ENCODE measurements at places on chromosomes 3 and 15.

GRCh38 chr3:80113331-80113730 lies 345.5 kb upstream of the ROBO1 start:
- DNase-seq: no peak

GRCh38 chr3:195717416-195717815 lies 3.4 kb upstream of the MUC20 start:
- DNase-seq: no peak

GRCh38 chr15:99416191-99417188 lies 149.3 kb upstream of the MEF2A start:
- DNase-seq: no peak

GRCh38 chr3:7897655-7898054 lies 604.0 kb upstream of the LMCD1 start:
- DNase-seq: no peak

DNA sequence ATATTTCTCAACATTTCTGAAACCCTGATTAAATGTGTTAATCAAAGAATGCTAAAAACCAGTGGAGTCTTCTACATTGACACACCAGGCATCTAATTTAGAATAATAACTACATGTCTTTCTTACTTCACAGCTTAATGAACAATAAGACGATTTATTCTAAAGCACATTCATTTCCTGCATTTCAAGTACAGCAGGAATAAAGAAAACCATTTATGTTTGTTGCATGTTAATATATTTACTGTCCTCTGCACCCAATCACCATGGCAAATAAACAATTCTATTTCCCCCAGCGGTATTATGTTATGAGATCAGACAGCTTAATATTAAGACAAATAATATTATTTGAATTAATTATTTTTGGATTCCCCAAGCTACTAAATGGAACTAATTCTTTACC lies 1336.3 kb upstream of the CADM2 start:
- DNase-seq: no peak

GRCh38 chr3:108130701-108131474 lies 40.1 kb upstream of the CD47 start:
- DNase-seq: no peak

- DNase-seq: no peak
Observed at GRCh38 chr3:197392961-197393360, 94.5 kb upstream of the DLG1 start.

DNA sequence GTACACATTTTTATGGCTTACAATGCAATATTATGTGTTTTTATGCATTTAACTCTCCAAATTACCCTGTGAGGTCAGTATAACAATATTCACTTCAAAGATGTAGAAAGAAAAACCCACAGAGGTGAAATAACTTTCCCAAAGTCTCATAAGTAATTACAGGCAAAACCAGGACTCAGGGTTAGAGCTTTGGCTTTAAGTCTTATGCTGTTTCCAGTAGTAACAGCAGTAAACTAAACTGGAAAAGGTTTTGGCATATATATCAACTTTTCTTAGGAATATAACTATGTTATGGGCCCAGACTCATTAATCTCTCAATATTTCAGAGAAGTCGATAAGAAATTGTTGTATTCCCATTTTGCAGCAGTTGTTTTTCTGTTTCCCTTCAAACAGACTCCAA lies 206.3 kb upstream of the KCNMB2 start:
- no peak for DNase-seq

DNA sequence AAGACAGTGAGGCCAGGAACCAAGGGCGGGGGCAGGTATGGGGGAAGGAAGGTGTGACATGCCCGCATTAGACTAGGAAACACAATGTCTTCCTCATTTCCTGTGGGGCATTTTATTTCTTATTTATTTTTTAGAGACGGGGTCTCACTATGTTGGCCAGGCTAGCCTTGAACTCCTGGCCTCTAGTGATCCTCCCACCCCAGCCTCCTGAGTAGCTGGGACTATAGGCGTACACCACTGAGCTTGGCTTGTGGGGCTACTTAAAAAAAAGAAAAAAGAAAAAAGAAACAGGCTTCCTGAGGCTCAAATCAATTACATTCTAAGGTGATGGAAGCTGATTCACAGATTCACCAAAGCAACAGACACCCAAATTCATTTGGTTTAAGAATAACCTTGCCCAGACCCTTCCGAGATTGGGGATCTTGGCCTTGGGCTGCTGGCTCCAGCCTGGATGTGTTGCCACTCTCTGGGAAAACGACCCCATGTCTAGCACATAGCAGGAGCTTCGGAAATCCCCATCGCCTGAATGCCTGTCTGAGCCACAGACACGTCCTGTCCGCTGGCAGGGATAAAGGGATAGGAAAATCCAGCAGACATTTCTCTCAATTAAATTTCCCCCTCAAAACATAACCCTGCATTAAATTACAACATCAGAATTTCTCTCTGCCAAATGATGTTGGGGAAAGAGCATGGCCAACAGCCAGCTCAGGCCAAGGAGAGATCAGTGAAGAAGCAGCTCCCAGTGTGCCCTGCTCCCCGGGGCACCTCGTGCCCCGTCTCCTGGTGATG lies 13.0 kb downstream of the CPN2 start:
- DNase-seq: no peak

DNA sequence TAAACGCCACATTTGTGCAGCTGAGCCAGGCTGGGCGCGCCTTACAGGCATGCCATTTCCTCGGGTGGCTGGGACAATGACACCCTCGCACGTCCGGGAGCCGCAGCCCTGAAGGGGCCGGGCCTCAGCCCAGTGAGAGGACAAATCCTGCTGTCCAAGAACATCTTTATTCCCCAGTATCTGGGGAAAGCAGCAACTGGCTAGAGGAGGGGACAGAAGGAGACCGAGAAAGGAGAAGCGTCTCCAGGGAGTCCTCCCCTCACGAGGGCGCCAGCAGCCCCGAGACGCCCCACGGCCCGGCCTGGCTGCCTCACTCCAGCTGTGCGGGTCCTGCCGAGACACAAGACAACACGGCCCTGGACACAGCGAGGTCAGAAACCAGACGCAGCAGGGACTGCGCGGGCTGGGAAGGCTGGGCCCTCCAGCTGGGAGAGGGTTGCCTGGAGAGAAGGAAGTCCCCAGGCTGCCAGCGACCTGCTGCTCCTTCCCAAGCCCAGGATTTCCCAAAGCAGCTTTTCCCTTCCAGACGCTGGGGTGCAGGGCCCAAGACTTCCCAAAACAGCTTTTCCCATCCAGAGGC lies 130.2 kb downstream of the CHSY1 start:
- no peak for DNase-seq

DNA sequence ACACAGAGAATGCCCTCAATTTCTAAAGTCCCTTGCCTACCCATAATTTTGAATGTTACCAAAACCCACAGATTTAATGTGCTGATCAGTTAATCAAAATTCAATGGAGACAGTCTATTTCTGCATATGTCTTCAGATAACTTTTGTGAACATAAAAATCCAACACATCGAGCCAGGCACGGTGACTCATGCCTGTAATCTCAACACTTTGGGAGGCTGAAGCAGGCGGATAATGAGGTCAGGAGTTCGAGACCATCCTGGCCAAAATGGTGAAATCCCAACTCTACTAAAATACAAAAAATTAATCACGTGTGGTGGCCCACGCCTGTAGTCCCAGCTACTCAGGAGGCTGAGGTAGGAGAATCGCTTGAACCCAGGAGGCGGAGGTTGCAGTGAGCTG lies 49.3 kb downstream of the PEAK1 start:
- no peak for DNase-seq

GRCh38 chr15:41474436-41474835 lies 19.2 kb upstream of the ITPKA start:
- no peak for DNase-seq

GRCh38 chr3:140135461-140135860 lies 200.5 kb downstream of the CLSTN2 start:
- no peak for DNase-seq

DNA sequence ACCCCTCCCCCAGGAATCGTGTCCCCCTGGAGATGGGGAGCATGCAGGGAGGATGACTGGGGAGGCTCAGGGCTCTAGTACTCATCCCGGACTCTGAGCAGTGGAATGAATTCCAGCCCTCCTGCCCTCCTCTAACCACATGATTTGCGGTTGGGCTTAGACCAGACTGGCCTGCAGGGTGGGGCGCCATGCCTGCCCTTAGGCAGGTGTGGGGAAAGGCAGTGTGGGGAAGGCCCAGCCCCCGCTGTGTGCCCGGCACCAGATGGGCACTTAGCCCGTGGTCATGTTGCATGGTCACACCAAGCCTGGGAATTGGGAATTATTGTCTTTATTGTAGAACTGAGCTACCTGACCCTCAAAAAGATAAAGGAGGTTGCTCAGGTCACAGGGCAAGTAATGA lies 283.8 kb downstream of the TLE3 start:
- DNase-seq: no peak

DNA sequence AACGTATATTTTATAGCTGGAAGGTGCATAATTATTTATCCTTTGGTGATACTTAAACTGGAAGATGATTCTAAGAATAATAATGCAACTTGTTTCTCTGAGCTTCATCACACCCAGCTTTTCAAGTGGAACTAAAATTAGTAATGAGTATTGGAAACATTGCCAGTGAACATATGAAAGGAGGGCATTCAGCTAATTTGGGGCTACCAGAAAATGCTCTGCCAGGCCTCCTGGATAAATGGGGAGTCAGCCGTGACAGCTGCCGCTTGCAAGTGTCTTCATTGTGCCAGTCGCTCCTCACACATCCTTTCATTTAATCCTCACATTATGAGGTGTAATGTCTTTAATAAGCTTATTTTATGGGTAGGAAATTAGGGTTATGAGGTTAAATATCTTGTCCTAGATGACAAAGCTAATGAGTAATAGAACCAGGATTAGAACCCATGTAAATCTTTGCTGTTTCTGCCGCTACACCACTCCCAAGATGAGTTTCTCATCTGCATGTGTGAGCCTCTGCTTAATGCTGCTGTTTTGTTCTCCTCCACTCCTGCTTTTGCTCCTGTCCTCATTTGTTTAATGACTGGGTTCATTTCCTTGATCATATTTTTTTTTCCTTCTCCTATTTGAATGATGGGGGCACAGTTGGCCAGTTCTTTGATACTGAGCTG lies 155.7 kb downstream of the PLCL2 start:
- DNase-seq: no peak

DNA sequence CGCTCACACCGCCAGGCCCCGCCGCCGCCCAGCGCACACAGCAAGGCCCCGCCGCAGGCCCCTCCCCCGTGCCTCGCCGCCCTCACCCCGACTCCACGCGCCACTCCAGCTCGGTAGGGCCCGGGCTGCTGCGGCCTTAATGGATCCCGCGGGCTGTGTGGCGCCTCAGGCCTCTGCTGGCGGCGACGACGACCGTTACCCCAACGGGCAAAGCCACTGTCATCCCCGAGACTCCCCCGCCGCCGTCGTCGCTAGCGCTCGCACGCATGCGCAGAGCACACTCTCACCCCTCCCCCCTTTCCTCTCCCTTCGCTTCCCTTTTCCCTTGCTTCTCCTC lies at the start of gene MSL2:
Gene MSL2, minus strand, starts transcription at position 272 of the 337 bp plus-strand sequence. CDS start 1,222 bp downstream, outside the sequence.
- DNase-seq: no peak

DNA sequence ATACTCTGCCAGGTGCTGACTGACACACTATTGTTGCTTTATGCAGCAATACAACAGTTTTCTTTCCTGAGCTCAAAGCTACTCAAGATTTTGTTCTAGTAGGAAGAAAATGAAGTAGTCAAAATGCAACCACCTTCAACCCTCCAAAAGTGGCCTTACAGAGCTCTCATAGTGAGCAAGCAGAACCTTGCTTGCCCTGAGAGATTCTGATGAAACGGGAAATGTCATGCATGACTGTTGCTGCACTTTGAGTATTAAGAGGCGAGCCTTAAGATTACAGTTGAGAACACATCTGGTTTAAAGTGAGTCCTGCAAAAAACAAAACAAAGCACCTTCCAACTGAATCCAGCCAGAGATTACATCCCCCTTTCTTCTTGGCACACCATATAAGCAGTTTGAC lies 29.7 kb downstream of the MINDY4B start:
- DNase-seq: no peak

- DNase-seq: no peak
Observed at GRCh38 chr3:50600841-50601591, 10.6 kb downstream of the CISH start.

DNA sequence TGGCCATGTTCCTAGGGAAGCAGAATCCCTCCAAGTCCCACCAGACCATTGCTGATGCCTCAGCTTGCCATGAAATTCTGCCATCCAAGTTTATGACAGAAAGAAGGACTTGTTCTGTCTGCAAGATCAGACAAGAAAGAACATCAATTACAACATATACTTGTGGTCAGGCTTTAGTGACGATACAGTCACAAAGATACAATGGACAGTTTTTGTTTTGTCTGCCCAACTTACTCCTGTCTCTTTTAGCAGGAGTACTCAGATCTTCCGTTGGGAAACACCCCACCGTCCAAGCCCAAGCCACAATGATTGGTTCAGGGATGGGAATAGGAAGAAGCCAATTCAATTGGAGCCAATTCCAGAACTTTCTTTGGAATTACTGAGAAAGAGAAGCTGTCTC lies 15.7 kb downstream of the KLHL6 start:
- DNase-seq: no peak

GRCh38 chr3:4838621-4839022 lies 140.6 kb upstream of the BHLHE40 start:
- no peak for DNase-seq

DNA sequence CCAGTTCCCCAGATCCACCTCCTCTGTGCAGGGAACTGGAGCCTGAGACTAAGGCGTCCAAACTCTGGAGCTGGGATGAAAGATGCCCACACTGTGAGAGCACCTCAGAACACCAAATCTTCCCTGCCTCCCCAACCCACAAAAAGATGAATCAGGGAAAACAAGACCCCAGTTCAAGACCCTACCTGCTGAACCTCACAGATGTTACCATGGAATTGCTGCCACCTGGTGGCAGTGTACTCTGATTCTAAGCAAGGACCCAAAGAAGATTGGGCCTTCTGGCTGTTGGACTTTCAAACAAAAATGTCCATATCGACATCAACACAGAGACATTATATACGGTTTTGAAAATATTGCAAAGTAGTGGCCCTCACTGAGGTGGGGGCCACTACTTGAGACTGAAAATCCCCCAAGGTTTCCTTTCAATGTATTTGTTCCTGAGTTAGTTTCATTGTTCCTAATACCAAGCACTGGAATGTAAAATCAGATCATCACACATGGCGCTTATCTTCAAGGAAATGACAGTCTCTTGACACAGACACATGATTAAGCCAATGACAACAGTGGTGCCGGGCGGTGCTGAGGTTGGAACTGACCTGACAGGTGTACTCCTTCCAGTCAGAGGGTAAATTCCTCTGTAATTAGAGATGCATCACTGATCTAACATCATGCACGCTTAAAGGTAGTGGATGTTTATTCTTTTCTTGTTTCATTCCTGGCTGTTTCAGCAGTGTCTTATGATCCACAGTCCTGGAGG lies 67.6 kb downstream of the SLC6A11 start:
- no peak for DNase-seq

DNA sequence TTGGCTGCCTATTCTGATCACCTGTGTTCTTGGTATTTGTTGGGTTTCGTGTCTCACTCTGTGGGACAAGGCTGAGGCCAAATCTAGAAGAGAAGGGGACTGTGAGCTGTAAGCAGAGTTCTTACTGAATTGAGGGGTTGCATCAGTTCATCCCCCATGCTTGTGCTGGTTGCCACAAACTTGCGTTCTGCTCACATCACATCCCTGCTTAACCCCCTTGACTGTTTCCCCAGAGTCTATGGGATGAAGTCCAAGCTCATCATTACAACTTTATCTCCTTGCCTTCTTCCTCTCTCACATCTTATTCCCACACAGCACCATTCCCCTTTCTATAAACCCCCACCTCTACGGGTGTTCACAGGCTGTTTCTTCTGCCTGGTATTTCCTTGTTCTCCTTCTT lies 143.8 kb upstream of the ABHD17C start:
- DNase-seq: peak; percentile 65

Measured in vagina (tissue), 2 donors.